ENCODE measurements at places on chromosomes 4 and X. TPM values are rescaled to one million over a fixed set of nuclear protein-coding genes. Genes with fewer than 3 reads are reported as not detected.

The KLB gene
- total RNA-seq, result 20.3 TPM

DNA sequence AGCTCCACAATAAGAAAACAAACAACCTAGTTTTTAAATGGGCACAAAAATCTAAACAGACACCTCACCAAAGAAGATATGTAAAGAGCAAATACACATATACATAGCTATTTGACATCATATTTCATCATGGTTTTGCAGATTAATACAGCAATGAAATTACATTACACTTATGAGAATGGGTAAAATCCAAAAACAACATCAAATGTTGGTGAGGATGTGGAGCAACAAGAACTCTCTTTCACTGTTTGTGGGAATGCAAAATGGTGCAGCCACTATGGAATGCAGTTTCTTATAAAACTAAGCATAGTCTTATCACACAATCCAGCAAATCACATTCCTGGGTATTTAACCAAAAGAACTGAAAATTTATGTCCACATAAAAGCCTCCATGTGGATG, 25.0 kb downstream of the TLR6 start:
- DNase-seq, result no peak
- no peak overlapping the region for H3K27ac ChIP-seq

DNA sequence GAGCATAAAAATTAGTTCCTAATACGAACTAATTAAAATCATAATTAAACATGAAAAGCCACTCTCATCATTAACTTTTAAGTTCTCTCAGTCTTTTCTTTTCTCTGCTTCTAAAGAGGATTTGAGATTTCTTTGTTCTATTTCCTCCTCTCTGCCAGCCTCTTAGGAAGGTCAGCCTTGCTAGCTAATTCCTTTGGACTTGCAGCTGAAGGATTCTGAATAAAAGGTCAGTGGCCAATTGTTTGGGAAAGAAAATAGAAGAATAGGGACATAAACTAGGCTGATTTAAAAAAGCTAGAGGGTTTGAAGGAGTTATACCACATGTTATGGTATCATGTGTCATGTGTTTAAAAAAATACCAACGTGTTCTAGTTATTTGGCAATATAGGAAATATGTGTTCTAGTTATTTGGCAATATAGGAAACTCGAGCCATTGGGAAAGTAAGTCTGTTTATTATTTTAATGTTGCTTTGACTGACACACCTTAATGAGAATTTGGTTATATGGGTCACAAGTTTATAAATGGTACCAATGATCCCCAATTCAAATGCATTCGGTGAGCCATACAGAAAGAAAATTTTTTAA, 1668.7 kb upstream of the PCDH7 start:
- no peak for DNase-seq
- H3K4me3 ChIP-seq, result no peak overlapping the region
- H3K27ac ChIP-seq, result no peak overlapping the region

- H3K4me1 ChIP-seq, result no peaks in the 10 kb centered on the region
- H3K27ac ChIP-seq, result no peak overlapping the region
- H3K36me3 ChIP-seq, result no peaks in the 10 kb centered on the region
- no peak for DNase-seq
- no peak overlapping the region for H3K4me3 ChIP-seq
- H3K27me3 ChIP-seq, result no peaks in the 10 kb centered on the region
Observed at GRCh38 chr4:137266511-137266910, 265.8 kb downstream of the PCDH18 start.

- no peak overlapping the region for H3K4me3 ChIP-seq
- H3K27me3 ChIP-seq, result no peaks in the 10 kb centered on the region
- no peak overlapping the region for H3K27ac ChIP-seq
- no peaks in the 10 kb centered on the region for H3K36me3 ChIP-seq
Observed at GRCh38 chr4:74638689-74639088, 155.6 kb downstream of the BTC start.

DNA sequence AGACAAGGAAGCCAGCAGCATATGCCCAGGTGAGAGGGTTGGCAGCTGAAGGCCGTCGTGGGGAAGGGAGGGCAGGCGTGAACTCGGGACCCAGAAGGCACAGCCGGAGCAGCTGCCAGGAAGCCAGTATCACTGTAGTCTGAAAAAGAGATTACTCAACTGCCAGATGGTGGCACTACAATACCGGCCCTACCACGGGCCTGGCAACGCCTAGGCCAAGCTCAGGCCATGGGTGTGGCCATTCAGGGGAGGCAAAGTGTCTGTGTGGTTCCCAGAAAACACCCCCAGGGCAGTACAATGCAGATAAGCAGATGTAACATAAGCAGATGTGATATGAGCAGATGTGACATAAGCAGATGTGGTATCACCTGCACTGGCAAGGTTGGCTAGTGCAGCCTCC, 236.0 kb downstream of the AFAP1 start:
- H3K27ac ChIP-seq, result no peak overlapping the region
- DNase-seq, result no peak
- H3K36me3 ChIP-seq, result no peaks in the 10 kb centered on the region
- H3K4me1 ChIP-seq, result no peaks in the 10 kb centered on the region
- H3K4me3 ChIP-seq, result no peak overlapping the region

- no peak overlapping the region for H3K4me3 ChIP-seq
- H3K27me3 ChIP-seq, result no peaks in the 10 kb centered on the region
- DNase-seq, result no peak
- no peaks in the 10 kb centered on the region for H3K4me1 ChIP-seq
Observed at GRCh38 chr4:19850909-19851308, 400.8 kb upstream of the SLIT2 start.

All from hepatocyte (in vitro differentiated cells).